Astrocyte (in vitro differentiated cells and primary cell): ENCODE measurements at places on chromosomes 6 and 20.

GRCh38 chr6:54206510-54206909 is 95.3 kb downstream of the MLIP start:
- DNase-seq, result no peak

- no peak for DNase-seq
These were observed 266.4 kb upstream of the PREP start for GRCh38 chr6:105669232-105669631.

DNA sequence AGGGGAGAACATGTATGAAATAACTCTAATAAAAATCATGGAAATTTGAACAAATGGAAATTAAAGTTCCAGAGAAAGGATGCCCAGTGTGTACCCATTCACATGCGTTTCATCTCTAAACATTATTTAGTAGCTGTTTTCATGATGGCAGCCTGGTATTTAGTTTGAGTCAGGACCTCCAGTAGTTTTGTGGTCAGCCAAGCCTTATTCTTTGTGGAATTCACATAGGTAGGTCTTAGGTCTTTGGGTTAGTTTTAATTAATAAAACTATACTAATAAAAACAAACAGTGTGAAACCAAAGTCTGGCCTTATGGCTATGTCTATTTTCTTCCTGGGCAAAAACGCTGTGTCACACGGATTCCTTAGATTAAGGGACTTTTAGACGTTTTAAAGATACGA is 137.8 kb downstream of the FOXC1 start:
- DNase-seq, result no peak

DNA sequence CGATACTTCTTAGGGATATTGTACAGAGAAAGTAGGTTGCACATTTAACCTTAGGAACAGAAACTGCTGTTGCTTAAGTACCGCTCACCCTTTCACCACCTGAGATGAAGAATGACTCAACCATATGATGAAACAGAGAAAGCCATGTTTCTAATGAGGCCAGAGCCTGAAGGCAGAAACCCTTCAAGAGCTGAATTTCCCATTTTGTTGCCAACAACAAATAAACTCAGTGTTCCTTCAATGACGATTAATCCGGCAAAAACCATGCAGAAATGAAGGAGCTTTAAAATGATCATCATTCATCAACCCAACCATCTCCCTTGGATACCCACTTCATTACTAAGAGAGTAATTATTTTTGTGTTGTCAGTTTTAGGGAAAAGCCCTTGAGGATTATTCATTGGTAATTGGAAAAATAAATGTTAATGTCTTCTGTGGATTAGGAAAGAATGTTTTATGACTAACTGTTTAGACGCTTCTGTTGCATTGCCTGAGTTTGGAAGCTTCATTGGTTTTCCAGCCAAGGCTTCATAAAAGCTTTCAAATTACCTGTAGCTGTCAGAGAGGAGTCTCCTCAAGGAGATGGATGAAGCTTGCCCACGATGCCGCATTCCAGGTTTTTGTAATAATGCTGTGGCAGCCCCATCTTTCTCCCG is 112.1 kb upstream of the IYD start:
- peak; percentile 86 for DNase-seq

GRCh38 chr6:5726976-5727718 is 279.6 kb downstream of the NRN1 start:
- peak; percentile 10 for DNase-seq

DNA sequence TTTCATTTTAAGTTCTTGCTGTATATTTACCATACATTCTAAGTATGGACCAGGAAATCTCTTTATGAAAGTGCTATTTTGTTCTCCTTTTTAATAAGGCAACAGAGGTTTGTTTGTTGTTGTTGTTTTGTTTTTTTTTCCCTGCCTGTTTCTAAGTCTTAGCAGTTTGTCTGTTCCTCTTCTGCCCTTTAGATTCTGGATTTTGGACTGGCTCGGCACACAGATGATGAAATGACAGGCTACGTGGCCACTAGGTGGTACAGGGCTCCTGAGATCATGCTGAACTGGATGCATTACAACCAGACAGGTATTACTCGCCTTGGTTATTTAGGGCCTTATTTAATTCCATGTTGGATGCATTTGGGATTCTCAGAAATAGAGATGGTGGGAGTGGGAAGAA is 48.0 kb downstream of the MAPK14 start:
- DNase-seq, result no peak

GRCh38 chr20:41798930-41799502 is 180.8 kb upstream of the CHD6 start:
- DNase-seq, result no peak

DNA sequence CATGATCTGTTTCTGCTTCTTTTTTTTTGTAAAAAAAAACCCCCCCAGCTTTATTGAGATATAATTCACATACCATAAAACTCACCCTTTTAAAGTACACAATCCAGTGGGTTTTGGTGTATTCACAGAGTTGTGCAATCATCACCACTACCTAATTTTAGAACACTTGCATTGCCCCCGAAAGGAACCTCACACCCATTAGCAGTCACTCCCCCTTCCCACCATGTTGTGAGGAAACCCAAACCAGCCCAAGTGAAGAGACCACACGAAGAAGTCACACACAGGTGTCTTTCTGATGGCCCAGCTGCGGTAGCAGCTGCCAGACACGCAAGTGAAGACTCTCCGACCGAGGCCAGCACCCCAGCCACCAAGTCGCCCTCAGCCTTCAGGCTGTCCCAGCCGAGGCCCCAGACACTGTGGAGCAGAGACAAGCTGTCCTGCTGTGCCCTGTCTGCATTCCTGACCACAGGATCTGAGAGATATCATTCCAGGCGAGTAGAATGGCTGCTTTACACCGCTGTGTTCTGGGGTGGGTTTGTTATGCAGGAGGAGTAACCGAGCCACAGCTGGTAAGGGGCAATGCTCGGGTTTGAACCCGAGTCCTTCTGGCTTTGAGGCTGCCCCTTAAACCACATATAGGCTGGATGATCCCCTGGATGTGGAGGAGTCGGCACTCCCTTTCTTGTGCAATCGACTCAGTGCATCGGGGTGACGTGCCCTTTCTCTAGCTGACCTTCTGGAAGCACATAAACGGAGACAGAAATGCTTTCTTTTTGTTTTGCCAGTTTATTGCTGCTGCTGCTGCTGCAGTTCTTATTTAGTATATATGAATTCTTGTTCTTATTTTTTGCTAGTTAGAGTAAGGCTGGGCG is 59.1 kb upstream of the PTPN1 start:
- DNase-seq, result peak; percentile 32

GRCh38 chr6:131135244-131136020 is at the start of gene AKAP7:
Gene AKAP7, plus strand, starts transcription at chr6:131135467. Its CDS starts 297 bp downstream, at chr6:131135764.
- peak; percentile 48 for DNase-seq

DNA sequence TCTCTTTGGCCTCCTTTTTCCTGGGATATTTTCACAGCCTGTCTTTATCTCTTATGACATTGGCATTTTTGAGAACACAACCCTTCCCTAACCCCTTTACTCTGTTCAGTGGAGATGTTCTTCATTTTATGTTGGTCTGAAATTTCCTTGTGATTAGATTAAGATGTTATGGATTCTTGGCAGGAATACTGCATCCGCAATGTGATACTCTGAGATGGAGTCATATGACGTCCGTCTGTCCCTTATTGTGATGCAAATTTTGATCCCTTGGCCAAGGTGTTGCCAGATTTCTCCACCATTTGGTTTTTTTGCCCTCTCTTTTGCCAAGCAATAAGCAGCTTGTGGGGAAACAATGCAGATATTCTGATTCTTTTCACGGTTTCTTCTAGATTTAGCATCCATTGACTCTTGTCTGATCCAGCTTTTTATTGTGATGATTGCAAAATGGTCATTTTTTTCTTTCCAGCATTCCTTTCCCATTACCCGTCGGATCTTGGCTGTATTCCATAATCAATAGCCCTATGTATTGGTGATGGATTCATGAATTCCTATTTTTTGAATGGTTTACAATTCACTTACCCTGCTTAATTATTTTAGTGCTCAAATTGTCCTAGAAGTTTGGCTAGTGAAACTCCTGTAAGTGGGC is 85.1 kb downstream of the NCOA3 start:
- DNase-seq, result peak; percentile 62

DNA sequence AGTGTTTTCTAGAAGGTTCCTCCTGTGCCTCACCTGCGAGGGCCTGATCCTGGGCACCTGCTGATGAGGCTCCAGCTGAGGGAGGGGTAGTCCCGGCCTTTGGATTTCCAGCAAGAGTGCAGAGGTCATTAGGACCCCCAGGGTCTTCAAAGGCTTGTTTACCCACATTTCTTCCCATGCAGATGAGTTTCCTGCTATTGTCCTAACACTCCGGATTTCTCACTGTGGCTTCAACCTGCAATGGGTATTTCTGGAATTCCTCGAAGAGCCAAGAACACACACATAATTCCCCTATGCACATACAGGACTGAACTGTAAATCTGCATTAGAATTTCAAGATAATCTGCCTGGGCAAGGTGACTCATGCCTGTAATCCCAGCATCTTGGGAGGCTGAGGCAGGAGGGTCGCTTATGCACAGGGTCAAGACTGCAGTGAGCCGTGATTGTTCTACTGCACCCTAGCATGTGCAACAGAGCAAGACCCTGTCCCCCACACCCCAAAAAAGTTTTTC is 53.9 kb downstream of the ADNP start:
- DNase-seq, result no peak

DNA sequence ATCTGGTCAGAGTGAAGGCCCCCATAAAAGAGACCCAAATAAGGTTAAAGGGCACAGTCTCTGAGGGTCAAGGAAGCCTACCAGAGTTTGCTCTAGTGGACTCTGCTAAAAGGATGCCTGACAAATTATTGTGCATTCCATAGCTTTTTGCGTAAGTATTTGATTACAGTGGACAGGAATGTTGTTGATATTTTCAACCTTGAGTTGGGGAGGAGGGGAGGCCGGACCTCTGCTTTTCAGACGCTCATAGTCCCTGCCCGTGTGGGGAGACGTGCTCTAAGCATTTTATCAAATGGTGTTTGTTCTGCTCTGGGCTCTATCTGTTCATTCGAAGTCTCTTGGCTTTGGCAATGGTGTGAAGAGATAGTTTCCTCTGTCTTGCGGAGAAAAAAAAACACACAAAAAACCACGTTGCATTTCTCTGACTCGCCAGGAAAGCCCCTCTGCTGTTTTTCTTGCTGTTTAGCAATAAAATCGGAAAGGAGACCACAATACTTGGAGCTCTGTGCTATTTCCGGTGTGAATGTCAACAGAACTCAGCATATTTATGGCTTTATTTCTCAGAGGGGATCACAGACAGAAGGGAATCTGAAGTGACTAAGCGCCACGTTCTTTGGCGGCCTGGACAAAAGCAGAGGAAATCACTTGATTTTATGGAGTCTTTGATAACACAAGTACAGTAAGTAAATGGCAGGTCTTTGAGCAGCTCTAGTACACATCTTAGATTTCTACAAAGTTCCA is 159.8 kb downstream of the ZFP64 start:
- DNase-seq, result peak; percentile 90

GRCh38 chr20:21704408-21705385 is 767 bp upstream of the PAX1 start:
- no peak for DNase-seq

DNA sequence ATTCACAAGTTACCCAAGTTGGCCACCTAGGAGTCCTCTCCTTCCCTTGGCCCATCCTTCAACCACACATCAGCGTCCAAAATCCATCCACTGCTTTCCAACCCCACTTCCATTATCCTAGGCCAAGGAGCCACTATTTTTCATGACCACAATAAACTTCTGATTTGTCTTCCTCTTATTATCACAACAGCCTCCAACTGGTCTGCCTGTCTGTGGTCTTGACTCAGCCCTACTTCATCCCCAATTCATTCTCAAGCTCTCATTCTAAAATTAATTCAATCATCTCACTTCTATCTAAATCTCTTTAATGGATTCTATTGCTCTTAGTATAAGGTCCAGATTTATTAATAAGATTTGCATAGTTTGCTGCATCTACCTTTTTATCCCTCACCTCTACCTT is 189.0 kb upstream of the PRDM1 start:
- no peak for DNase-seq

GRCh38 chr6:43368259-43369160 is 937 bp downstream of the ZNF318 start:
- DNase-seq, result peak; percentile 34

- DNase-seq, result no peak
These were observed 88.3 kb downstream of the CD24 start for GRCh38 chr6:106886081-106886843.

DNA sequence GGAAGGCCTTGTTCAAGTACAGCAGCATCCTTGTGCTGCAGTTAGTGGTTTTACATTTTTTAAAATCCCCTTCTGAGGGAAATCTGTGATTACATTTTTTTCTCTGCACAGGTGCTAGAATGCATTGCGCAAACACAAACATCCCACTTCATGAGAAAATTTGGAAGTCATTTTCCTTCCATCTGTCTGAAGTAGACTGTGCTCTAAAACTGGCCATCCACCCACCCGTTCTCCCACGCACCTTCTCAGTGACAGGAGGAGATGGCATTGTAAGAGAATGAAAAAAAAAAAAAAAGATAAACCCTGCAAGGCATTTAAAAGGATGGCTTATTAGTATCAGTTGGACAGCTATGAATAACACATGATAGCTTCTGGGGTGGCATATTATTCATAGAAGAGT is 65.0 kb downstream of the SOBP start:
- DNase-seq, result no peak

GRCh38 chr6:127506894-127507293 is 12.2 kb downstream of the MTCL3 start:
- DNase-seq, result no peak

- DNase-seq, result peak; percentile 94
These were observed 3.7 kb downstream of the AK9 start for GRCh38 chr6:109687271-109687761.

DNA sequence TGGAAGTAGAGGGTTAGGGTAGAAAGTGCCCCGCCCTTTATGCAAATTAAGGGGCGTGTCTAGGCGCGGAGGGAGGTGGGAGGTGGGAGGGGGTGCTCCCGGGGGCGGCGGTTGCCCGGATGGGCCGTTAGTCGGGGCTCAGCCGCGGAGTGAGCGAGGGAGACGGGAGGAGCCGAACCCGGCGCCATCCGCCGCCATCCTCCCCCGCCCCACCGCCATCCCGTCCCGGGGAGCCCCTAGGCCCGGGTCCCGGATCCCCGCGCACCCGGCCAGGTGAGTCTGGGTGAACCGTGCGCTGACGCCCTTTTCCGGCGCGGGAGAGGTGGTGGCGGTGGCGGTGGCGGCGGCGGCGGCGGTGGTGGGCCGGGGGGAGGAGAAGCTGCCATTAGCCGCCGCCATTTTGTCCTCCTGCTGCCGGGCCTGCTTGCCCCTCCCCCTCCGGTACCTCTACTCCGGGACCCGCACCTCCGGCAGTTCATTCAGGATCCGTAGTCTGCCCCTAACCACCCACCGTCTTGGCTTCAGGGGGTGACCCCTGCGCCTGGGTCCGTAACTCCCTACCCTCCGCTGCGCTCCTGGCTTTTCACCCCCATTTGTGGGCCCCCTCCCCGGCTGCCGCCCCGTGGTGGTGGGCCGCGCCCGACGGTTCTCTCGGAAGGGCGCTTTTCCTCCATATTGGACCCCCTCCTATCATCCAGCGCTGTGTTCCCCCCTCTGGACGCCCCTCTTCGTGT is at the start of gene PRRC2A:
TSS of gene PRRC2A (plus strand) at position 130 of the 734 bp plus-strand sequence. CDS start 2,075 bp downstream, outside the sequence.
- DNase-seq, result no peak

- DNase-seq, result no peak
These were observed 102.4 kb downstream of the TNFRSF21 start for GRCh38 chr6:47207261-47207660.

- no peak for DNase-seq
These were observed 1.7 kb downstream of the SLC22A3 start for GRCh38 chr6:160349814-160350350.

GRCh38 chr20:341682-342081 is 5.2 kb upstream of the NRSN2 start:
- DNase-seq, result peak; percentile 81
